Right hindlimb (tissue), 1 donor: ENCODE measurements at places on chromosomes 3 and 15.

- DNase-seq = no peak
Observed at GRCh38 chr3:65972765-65973164, 66.0 kb downstream of the MAGI1 start.

GRCh38 chr15:66456211-66456610 lies 41.4 kb downstream of the SNAPC5 start:
- DNase-seq = no peak

GRCh38 chr15:101637516-101637915 lies 14.7 kb downstream of the TM2D3 start:
- DNase-seq = no peak

GRCh38 chr15:63233667-63234423 lies 43.6 kb upstream of the APH1B start:
- no peak for DNase-seq

DNA sequence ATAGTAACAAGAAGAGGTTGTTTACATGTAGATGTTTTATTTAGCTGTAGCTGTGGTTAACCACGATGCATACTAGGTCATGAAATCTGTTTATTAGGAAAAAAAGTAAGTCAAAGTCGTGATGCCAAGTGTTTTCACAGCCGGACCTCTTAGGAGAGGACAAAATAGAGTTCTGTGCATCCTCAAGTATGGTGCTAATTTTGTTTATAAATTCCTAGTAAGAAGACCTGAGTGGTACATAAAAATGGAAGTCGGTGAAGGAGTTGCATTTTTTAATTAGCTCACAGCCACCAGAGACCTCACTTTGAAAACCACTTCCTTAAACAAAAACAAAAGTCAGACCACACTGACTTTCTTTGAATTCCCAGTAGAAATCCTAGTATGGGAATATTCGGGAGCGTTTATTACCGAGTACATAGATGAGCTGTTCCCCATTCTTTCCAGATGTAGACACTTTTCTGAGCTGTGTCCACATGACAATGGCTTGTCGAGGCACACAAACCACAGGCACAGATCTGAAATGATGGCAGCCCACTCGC lies 143.6 kb upstream of the UBE2E1 start:
- DNase-seq = no peak

DNA sequence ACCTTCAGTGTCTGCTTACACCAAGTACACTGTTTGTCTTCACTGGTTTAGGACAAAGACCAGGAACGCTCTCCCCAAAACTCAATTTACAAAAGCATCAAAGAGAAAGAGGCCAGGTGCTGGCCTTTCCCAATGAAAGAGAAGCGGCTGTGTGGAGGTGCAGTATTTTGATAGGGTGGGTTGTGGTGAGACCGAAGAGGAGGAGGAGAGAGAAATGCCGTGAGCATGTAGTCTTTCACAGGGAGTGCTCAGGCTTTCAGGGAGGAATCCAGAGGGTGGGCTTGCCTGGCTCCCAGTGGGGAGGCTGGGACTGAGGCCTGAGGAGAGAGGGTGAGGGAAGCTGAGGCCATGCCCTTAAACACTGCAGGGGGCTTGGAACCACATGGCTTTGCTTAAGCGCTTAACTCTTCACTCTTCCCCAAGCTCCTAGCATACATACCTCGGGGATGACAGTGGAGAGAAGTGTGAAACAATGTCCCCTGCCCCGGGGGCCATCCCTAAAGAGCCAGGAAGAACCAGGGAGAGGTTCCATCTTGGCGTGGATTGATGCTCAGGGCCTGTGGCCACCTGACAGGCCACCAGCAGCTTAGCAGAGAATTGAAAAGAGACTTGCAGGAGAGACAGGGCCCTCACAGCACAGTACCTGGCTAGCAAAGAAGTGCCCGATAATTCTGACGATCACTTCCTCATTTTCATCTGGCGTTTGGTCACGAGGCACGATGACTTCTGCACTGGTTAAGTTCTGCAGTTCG lies 60.5 kb downstream of the SENP2 start:
- DNase-seq = no peak

GRCh38 chr3:160403796-160404470 lies 4.5 kb downstream of the SMC4 start:
- no peak for DNase-seq

DNA sequence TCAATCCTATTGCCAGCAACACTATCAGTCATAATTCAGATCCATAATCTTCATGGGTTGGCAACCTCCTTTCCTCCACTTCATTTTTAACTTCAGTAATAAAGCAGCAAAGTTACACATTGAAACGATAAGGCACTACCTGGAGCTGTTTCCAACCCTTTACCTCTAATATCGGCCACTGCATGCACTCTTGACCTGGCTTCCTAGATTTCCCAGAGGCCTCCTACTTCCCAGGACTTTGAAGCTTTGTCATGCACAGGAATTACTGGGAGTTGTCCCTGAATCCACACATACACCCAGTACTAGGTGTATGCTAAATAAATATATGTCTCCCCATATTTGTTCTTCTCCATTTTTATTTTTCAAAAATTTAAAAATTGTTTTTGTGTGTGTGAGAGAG lies 126.1 kb downstream of the PLD1 start:
- no peak for DNase-seq

DNA sequence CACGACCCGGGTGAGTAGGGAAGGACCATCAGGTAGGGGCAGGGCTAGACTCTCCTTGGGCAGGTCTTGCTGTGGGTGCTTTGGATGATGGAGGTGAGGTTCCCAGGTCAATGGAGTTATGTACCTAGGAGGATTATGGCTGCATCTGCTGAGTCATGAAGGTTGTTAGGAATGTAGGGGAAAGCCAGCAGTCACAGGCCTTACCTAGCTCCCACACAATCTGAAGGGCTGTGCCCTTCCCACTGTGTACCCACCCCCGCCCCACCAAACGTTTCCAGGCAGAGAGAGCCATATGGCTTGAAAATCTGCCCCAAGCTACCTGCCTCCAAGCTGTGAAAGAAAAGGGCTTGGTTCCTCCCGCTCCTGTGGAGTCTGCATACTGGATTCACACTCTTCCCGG lies 573.4 kb upstream of the DPPA4 start:
- DNase-seq = no peak

DNA sequence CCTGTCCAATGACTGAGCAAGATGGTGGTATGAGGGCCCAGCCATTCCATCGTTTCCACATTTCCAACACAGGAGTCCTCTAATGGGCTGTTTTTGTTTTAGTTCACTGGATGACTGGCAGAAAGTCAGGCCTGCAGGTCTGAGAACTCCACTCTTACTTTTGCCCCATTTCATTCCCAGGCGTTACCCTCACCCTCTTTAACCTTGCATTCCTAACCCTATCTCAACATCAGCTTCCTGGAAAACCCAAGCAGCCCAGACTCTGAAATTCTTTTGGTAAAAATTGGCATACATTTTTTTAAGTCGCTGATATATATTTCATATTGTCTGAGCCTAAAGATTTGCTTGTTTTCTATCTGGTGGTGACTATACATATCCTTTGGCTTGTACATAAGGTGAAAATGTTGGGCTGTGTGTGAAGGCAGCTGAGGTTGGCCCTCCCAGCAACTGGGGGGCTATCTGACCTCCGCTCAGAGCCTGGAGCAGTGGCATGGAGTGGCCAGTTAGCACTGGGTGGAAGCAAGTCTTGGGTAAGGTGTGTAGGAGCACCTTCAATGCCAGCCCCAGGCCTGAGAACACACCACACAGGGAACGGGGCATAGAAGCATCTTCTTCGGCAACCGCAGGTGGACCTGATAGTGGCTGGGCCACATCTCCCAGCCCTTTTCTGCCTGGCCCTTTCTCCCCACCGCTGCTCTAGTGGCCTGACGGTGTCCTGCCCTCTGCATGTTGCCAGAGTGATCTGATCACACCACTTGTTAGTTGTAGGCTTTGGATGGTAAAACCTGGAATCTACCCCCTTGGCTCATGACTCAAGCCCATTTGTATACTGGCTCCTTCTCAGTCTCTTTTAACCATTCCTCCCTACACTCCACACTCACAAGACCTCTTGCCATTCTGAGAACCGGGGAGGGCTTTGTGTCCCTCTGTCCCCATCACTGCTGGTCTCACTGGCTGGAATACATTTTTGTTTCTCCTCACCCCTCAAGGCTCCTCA lies 50.0 kb downstream of the AMOTL2 start:
- no peak for DNase-seq

DNA sequence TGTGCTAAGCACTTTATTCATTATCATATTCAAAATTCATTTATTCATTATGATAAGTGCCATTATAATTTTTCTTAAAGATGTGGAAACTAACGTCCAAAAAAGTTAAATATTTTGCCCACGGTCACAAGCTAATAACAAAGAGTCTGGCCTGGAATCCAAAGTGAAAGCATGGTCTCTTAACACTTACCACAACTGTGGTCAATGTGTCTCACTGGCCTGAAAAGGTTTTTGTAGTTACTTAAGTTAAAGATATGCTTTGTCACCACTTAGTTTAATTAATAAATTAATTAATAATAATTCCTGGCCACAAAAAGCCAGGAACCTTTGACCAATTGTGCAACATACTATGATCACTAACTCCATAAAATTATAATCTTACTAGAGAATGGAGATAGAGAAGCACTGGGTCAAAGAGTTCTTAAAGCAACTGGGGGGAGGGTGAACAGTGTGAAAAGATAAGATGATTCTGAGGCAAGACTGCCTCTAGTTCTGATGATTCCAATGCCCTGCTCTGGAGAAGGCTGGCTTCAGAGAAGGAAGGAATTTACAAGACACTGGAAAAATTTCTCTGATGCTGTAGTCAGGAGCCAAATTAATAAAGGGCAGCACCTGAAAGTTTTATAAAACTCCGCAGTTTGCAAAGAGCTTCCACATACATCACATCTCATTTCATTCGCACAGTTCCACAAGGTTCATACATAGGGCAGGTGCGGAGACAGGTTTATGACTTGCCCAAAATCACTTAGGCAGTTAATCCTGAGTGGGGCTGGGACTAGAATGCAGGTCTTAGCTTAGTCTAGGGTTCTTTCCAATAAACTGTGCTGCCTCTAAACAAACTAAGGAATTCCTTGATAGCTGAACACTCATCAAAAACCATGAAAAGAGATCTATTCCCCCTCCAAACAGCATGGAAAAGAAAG lies 32.5 kb downstream of the NPTN start:
- DNase-seq = no peak

DNA sequence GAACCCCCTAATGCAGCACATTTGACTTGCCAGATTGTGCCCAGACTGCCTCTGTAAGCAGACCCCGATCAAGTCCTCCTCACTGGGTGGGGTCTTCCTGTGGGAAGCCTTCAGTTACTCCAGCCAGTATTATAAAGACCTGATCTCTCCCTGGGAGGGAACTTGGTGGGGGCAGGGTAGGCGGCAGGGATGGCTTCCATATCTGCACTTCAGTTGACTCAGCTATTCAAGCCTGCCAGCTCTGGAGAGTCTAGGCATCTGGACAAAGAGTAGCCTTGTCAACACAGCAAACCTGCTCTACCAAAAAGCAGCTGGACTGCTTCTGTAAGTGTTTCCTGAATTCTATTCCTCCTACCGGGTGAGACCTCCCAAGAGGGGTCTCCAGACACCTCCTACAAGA lies 21.0 kb upstream of the SLC25A38 start:
- DNase-seq = no peak

- no peak for DNase-seq
Observed at GRCh38 chr15:20356444-20356910, 185.1 kb downstream of the GOLGA6L6 start.

- DNase-seq = no peak
Observed at GRCh38 chr15:43168192-43169107, 16.8 kb upstream of the CCNDBP1 start.

- DNase-seq = no peak
Observed at GRCh38 chr3:41296556-41296955, 97.3 kb downstream of the CTNNB1 start.

DNA sequence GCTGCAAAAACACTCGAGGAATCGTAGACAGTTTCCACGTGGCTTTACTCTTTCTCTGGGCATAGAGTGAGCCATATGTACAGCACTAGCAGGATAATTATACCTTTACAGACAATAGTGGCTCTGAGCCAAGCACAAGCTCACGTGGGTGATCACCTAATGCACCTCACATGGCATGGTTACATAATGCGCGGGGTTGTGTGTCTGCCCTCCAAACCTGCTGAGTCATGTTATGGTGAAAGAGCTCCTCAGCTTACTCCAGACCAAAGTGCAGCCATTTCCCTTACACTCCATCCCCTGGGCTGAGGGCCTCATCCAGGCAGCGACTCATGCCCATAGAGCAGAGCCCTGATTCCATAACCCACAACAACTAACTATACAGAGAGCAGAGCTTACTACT lies 1458.4 kb upstream of the CADM2 start:
- DNase-seq = no peak

DNA sequence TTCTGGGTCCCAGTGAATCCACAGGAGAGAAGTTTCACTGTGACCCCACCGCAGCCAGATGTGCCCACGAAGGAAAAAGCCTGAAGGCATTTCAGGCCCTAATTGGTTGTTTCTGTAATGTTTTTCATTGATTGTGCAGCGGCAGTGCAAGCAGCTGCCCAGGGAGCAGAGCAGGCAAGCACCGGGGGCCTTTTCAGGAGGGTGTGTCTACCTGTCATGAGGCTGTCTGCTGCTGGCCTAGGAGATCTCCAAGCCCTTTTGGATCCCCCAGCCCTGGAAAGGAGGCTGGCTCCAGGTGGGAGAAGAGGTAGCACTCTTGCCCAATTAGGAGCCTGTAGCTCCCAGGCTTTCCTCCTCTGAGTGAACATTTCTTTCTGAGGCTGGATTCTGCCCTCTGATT lies 108.8 kb downstream of the EPHB1 start:
- DNase-seq = no peak

DNA sequence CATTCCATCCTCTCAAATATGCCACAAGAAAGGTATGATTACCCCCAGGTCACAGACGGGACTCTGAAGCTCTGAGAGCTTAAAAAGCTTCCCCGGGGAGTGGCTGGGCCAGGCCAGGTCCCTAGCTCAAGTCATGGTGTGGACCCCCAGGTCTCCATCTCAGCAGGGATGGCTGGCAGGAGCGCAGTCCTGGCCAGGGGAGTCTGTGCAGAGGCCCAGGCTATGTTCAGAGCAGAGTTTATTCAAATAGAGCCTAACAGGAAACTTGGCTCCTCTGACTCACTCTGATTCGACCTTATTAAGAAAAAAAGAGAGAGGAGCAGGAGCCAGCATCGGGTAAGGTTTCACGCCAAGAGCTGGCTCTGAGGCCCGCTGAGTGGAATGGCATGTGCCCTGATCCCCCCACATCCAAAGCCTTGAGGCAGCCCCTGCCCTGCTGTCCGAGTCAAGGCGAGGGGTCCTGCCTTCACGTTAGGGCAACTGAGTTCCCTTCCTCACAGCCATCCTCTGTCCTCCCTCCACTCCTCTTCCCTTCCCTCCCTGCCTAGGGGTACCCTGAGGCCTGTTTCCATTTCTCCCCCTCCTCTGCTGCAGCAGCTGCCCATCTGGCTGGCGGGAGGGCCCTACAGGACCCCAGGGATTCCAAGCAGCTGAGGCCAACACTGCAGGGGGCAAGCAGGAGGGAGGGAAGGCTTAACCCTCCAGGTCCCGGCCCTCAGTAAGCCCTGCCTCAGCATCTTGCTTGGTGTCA lies 1.9 kb upstream of the LOXL1 start:
- DNase-seq = peak; percentile 78

GRCh38 chr3:96039632-96040031 lies 774.8 kb upstream of the EPHA6 start:
- no peak for DNase-seq

DNA sequence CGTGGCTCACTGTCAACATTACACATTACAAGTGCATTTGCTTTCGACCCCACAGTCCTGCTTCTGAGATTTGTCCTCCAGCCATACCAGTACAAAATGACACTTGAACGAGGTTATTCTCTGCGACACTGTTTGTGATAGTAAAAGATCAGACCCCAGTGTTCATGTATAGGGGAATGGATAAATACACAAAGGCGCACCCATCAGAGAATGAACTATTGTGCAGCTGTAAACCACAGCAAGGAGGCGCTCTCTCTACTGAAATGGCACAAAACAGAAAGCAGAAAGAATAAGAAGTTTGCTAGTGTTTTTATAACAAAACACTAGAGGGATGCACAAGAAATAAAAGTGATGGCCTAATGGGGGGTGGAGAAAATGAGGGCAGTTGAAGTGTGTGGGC lies 4.9 kb upstream of the CHSY1 start:
- DNase-seq = no peak
